ENCODE measurements at places on chromosomes 4 and X.

- DNase-seq = no peak
These were observed 16.8 kb upstream of the NAT8L start for GRCh38 chr4:2042204-2042946.

DNA sequence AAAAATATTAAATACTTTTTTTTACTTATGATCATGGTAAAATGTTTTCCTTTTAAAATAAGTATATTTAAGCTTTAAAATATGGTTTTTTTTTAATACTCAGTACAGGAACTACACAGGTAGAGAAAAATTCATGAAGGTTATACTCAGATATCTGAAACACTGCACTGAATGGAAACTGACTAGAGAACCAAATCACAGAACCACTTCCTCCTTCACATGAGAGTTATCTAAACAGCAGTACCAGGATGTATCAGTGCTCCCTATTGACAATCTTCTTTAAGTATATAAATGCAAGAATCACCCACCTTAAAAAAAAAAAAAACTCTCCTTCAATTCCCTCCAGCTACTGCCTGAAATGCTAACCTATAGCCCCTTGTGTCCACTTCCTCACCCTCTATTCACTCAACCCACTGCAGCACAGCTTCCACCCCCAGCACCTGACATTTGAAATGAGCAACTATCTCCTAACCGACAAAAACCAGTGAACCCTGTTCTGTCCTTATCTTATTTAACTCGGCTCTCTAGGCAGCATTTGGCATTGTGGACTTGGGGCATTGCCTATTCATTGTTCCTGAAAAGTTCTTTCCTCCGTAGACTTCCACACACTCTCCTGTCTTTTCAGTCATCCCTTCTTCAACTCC lies 9.1 kb downstream of the SLC7A3 start:
- no peak for DNase-seq

DNA sequence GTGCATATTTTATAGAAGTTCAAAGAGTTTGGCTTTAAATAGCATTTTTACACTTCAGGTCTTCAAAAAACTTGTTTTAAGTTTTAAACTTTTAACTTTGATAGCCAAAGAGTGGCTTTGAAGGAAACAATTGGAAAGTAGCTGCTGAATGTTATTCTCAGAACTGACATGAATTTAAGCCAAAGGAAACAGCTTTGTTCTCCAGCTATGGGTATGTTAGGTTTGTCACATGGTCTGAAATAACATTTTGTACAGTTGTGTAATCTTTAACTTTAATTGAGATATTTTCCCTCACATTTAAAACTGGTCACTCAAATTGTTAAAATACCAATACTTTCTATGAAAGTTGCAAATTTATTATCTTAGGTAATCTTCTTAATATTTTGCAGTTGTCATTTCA lies 564.7 kb downstream of the IL15 start:
- DNase-seq = no peak

GRCh38 chr4:73998040-73999011 lies at the start of gene CXCL5:
TSS of gene CXCL5 (minus strand) at chr4:73998677. CDS start at chr4:73998581, 96 bp downstream.
- DNase-seq = no peak

DNA sequence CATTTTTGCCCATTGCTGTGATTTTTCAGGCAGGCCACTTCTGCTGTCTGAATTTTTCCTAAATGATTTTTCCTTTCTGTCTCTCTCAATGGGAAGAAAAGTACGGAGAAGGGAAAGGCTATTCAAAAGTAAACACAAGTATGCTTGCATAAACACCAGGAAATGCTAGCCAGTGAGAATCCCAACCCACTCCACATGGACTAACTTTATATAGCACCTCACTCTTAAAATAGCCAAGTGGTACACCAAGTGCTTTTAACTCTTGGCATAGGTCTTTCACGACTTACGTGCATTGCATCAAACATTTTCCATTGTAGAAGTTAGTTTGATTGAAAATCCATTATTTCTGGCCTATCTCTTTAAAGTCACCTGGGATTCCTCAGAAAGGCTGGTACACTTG lies 178.9 kb upstream of the SPANXN1 start:
- no peak for DNase-seq

GRCh38 chr4:139131209-139131870 lies 45.7 kb downstream of the ELF2 start:
- no peak for DNase-seq

DNA sequence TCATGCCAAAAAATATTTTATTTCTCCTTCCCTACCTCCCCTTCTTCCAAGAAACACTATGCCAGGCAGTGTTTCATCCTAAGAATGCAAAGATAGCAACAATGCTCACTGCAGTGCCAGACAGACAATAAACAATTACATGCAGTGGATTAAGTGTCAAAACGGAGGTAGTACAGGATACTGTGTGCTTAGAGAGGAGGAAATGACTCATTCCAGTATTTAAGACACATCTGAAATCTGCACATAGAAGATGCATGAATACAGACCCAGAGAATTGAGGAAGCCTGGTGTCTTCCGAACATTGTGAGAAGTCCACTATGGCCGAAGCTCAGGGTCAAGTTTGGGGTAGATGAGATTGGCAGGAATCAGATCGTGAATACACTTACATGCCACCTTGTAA lies 326.4 kb downstream of the PPP3CA start:
- DNase-seq = no peak

DNA sequence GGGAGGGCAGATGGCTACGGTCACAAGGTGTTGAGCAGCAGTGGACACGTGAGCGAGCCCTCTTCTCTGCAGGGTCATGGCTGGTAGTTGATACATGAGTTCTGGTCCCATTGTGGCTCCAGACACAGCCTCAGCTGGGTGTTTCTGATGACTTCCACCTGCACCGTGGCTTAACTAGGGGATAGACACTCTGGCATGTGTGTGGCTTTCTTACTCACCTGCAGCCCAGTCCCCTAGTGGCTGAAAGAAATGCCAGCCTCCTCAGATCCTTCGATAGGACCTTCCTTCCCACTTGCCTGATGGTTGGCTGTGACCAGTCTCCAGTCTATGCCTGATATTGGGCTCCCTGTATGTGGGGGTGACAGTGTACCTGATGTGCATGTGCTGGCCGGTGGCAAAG lies 5.0 kb downstream of the GPR78 start:
- DNase-seq = no peak

GRCh38 chr4:140743194-140743931 lies 12.8 kb downstream of the TBC1D9 start:
- DNase-seq = no peak
